ENCODE measurements at places on chromosomes 12 and 14. TPM values are rescaled to one million over a fixed set of nuclear protein-coding genes. Genes with fewer than 3 reads are reported as not detected.

DNA sequence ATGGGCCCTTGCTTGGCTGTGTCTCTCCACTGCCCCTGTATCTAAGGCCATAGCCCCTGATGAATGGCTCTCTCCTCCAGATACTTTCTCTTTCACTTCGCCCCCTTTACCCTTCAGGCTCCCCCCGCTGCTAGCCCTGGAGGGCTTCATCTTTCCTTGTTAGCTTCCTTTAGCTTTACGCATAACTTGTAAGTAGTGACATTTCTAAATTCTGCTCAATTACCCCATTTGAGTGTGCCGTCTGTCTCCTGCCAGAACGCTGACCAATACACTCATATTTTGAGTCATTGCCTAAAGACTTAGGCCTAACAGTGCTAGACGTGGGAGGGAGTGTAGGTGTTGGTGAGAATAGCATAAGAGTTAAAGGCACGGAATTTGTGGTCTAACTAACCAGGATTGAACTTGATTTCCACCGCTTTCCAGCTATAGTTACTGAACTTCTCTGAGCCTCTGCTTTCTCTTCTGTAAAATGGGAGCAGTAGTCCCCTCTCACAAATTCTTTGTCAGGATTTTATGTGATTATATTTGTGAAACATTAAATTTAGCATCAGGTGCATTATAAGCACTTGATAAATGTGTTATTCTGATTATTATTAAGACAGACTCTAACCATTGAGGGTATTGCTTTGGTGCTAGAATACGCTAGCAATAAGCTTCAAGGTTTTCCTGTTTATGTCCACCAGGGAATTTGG, 129.3 kb downstream of the ZFP36L1 start:
- H3K36me3 ChIP-seq = no peaks in the 10 kb centered on the region
- no peak overlapping the region for H3K4me3 ChIP-seq
- DNase-seq = no peak

- DNase-seq = peak; percentile 61
- H3K4me1 ChIP-seq = no peaks in the 10 kb centered on the region
- no peak overlapping the region for H3K27ac ChIP-seq
- H3K27me3 ChIP-seq = peaks cover 13% of the 10 kb centered on the region
- H3K36me3 ChIP-seq = no peaks in the 10 kb centered on the region
- no peak overlapping the region for H3K4me3 ChIP-seq
Observed at GRCh38 chr12:100826323-100826722, 31.7 kb downstream of the ANO4 start.

Gene TC2N
- total RNA-seq = 6.2 TPM

DNA sequence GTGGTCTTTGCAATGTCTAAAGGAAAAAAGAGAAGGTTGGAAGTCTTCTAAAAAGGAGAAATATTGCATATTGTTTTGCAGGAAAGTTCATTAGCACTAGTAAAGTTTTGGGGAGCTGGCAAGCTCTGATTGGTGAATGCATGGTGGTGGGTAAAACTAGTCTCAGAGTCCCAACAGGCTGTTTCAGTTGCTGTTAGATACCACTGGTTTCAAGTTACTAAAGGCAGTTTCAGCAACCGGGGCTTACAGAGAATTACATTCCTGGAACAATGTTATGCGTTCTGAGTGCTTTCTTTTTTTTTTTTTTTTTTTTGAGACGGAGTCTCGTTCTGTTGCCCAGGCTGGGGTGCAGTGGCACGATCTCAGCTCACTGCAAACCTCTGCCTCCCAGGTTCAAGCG, 208.2 kb downstream of the EPS8 start:
- H3K4me3 ChIP-seq = no peak overlapping the region
- H3K4me1 ChIP-seq = peaks cover under 1% of the 10 kb centered on the region
- H3K36me3 ChIP-seq = no peaks in the 10 kb centered on the region
- H3K27me3 ChIP-seq = no peaks in the 10 kb centered on the region
- no peak for DNase-seq

Gene C12orf56
- total RNA-seq = 5.7 TPM

DNA sequence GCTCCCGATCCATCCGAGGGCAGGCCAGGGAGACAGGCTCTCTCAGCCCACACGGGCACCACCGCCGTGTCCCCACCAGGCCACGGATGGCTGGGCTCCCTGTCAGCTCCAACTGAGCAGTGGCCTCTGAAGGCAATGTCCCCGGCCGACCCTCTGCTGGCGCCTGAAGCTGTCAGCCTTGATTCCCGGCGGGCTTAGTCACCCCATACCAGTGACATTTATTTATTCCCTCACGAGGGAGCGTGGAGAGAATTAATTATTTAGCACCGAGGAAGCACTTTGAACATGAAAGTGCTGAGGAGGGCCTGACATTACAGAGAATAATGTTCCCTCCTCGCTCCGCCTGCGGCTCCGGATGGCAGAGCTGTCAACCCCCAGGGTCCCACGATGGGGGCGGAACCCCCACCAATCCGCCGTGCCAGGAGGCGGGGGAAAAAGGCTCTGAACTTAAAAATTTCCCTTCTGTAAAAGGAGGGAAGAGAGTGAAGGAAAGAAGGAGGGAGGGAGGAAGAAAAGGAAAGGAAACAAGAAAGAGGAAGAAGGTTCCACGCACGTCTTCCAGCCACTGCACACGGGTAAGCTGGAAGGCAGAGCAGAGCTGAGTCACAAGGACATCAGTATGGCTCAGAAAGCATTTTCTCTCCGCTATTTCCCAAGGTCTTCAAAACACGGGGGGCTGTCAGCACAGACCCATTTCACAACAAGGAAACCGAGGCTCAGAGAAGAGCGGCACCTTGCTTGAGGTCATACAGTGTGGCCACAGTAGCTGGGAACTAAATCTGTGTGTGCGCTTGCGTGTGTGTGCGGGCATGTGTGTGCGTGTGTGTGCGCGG, 108.7 kb upstream of the NCOR2 start:
- no peak overlapping the region for H3K27ac ChIP-seq
- peaks cover 18% of the 10 kb centered on the region for H3K4me1 ChIP-seq
- no peak overlapping the region for H3K4me3 ChIP-seq

DNA sequence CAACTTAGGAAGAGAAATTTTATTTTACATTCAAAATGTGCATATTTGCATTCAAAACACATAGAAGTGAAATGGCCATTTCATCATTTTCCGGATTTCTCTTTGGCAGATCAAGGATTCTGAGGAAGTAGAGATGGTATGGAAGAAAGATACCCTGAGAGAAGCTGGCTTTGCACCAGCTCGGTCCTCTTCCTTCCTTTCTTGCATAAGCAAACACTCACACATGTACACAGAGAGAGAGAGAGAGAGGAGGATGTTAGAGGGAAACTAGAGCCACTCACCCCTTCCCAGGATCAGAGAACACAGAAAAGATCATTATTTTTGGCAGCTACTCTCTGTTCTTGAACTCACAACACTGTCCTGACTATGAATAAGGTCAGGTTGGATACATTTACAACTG, 15.6 kb upstream of the PLEKHD1 start:
- H3K27me3 ChIP-seq = no peaks in the 10 kb centered on the region
- H3K4me1 ChIP-seq = peaks cover 24% of the 10 kb centered on the region
- DNase-seq = no peak
- no peak overlapping the region for H3K4me3 ChIP-seq
- H3K36me3 ChIP-seq = no peaks in the 10 kb centered on the region
- no peak overlapping the region for H3K27ac ChIP-seq

DNA sequence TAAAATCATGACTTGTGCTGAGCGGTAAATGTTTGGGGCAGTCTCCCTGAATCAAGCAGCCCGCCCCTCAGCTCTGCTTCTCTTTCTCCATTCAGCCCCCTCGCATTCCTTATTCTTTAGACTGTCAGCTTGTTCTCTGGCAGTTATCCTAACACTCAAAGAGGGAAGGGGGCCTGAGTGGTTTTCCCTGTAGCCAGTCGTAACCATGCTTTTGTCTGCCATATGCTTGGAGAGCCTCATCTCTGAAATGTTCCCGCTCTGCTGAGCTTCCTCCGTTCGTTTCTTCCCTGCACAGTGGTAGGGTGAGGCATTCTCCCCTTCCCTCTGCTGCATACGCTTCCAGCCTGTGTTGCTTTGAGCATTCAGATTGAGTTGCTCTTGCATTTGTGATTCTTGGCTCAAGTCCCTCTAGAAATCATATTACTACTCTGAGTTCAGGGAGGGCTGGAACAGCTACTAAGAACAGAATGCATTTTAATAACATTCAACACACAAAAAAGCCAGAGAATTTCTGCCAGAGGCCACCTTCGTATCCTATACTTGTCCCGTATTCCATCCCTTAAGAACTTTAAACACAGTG, 119.7 kb downstream of the FBXL14 start:
- H3K36me3 ChIP-seq = no peaks in the 10 kb centered on the region
- DNase-seq = peak; percentile 67
- peak overlapping the region; percentile 55 for H3K4me3 ChIP-seq
- peaks cover 33% of the 10 kb centered on the region for H3K4me1 ChIP-seq
- peak overlapping the region; percentile 95 for H3K27ac ChIP-seq

GRCh38 chr12:94133964-94134795, 14.2 kb upstream of the PLXNC1 start:
- no peaks in the 10 kb centered on the region for H3K4me1 ChIP-seq
- DNase-seq = peak; percentile 79
- peaks cover 4% of the 10 kb centered on the region for H3K27me3 ChIP-seq
- H3K27ac ChIP-seq = no peak overlapping the region
- no peaks in the 10 kb centered on the region for H3K36me3 ChIP-seq

Gene GPR68
- 1.5 TPM for total RNA-seq

Gene TAS2R46
- 1.5 TPM for total RNA-seq

DNA sequence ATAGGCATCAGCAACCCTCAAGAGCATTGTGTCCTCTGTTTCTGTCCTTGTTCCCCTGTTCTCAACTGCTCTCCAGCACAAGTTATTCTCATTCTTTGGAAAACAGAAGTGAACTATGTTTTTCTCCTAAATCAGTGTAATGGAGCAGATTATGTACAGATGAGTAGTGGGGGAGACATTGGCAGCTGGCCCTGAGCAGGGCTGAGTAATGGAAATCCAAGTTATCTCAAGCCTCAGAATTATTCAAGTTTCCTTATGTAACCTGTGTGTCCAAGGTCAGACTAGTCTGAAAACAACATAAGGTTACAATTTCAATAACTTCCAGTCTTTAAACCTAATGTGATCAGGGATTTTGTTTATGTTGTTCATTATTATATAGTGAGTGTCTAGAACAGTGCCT, 116.1 kb upstream of the FUT8 start:
- H3K4me1 ChIP-seq = peaks cover 37% of the 10 kb centered on the region
- no peaks in the 10 kb centered on the region for H3K36me3 ChIP-seq
- H3K27ac ChIP-seq = no peak overlapping the region
- no peak overlapping the region for H3K4me3 ChIP-seq
- no peaks in the 10 kb centered on the region for H3K27me3 ChIP-seq

DNA sequence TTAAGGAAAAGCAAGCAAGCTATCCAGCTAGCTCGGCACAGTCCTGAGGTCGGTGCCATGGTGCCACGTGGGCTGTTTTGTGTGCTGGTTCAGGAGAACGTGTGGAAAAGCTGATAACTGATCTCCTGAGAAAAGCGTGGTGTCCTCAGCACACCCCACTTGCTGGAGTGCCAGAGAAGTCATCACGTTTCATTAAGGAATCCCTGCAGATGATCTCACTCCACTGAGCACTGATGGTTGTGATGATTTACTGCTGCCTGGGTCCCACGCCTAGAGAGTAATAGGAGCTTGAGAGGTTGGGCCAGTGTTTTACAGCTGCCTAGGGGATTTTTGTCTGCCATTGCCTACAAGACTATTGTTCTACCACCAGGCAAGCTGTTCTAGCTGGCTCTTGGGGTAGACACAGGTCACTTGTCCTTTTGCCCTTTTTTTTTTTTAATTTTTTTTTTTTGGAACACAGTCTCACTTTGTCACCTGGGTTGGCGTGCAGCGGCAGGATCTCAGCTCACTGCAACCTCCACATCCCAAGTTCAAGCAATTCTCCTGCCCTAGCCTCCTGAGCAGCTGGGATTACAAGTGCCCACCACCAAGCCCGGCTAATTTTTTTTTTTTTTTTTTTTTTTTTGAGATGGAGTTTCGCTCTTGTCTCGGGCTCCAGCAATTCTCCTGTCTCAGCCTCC, 42.3 kb upstream of the EVL start:
- H3K4me3 ChIP-seq = no peak overlapping the region
- H3K36me3 ChIP-seq = no peaks in the 10 kb centered on the region
- no peaks in the 10 kb centered on the region for H3K27me3 ChIP-seq
- no peak for DNase-seq
- H3K4me1 ChIP-seq = peaks cover 10% of the 10 kb centered on the region

GRCh38 chr12:5451251-5451650, 19.3 kb downstream of the NTF3 start:
- H3K4me3 ChIP-seq = no peak overlapping the region
- no peak for DNase-seq
- no peaks in the 10 kb centered on the region for H3K36me3 ChIP-seq
- H3K27ac ChIP-seq = no peak overlapping the region

GRCh38 chr14:72788972-72789728, 104.8 kb downstream of the DPF3 start:
- H3K4me3 ChIP-seq = no peak overlapping the region
- no peak for DNase-seq
- H3K4me1 ChIP-seq = no peaks in the 10 kb centered on the region
- no peaks in the 10 kb centered on the region for H3K36me3 ChIP-seq

Gene RNASE7
- not detected for total RNA-seq

DNA sequence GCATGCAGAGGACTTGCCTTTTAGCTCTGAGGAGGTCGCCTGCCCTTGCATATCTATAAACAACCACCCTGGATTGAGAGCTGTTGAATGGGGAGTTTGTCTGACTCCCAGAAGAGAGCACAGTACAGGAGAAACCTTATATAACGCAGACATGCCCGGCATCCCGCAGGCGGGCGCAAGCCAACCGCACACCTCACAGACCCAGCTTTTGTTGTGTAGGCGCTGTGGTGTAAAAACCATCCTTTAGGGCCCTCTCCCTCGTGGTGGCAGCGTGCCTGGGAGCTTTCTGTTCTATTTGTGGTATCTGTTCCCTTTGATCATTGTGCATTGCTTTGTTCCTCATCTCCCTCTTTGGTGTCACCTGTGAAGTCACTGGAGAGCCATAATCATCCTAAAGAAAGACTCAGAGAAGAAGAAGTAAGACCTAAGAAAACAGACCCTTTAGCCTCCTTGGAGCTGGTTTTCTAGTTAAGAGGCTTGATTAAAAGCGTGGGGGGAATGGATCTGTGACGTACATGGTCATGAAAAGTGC, 77.7 kb downstream of the ETV6 start:
- no peak overlapping the region for H3K27ac ChIP-seq
- H3K27me3 ChIP-seq = no peaks in the 10 kb centered on the region
- H3K4me3 ChIP-seq = no peak overlapping the region
- peaks cover 33% of the 10 kb centered on the region for H3K4me1 ChIP-seq

DNA sequence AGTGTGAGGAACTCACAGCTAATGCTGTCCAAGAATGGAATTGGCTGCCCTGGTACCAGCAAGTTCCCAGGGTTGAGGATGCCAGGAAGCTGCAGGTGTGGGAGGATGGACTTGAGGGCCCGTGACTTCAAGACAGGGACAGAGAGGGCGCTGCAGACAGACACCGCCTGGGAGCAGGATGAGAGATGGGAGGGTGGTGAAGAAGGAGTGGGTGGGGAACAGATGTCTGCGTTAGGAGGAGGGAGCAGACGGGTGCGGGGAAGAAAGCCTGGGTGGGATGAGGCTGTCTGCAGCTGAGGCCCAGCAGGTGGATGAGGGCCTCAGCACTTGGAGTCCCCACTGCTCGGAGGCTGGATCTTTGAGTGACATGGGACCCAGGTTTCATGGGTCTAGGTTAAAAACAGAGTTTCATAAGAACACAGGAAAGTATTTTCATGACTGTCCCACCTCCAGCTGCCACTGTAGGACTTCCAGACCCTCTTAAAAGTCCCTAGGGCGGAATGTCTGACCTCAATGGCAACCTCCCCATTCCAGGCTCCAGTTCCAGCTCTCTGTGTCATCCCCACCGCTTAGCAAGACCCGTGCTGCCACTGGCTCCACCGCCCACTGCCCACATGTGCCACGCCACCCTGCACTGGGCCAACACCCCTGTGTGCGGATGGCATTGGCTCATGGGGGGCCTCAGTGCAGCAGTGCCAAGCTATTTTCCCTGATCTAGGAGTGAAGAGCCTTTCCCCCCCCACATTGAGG, 70.3 kb upstream of the SCN8A start:
- no peak for DNase-seq
- no peak overlapping the region for H3K27ac ChIP-seq
- no peak overlapping the region for H3K4me3 ChIP-seq
- no peaks in the 10 kb centered on the region for H3K27me3 ChIP-seq
- no peaks in the 10 kb centered on the region for H3K4me1 ChIP-seq
